ENCODE measurements at places on chromosomes 3 and 15.

GRCh38 chr3:149174901-149175300 is 45.5 kb downstream of the HPS3 start:
- DNase-seq, result no peak

DNA sequence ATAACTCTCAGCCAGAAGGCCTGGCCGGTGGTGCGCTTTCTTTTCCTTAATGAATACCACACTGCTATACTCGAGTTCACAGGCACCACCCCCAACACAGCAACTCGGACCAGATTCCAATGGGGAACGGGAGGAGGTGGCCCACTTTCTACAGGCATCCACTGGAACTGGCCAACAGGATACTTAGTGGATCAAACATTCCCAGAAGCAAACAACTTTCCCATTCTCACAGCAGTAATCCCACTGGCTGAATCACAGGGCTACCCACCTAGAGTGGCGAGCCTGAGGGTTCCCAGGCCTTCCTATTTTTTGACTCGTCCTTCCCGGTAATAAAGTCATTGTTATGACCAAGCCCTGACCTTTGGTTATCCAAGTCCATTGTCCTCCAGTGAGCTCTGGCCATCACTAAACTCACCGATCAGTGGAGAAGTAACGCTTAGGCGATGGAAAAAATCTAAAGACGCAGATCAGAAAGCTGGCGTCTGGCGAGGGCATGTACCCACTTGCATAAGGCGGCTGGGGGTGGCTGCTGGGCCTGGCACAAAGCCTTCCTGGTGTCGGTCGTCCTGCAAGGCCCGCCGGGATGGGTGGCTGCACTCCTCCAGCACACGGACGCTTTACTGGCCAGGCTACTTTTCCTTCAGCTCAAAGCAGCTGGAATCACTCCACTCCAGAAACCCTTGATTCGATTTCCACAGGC is 1.2 kb downstream of the EOGT start:
- DNase-seq, result no peak

DNA sequence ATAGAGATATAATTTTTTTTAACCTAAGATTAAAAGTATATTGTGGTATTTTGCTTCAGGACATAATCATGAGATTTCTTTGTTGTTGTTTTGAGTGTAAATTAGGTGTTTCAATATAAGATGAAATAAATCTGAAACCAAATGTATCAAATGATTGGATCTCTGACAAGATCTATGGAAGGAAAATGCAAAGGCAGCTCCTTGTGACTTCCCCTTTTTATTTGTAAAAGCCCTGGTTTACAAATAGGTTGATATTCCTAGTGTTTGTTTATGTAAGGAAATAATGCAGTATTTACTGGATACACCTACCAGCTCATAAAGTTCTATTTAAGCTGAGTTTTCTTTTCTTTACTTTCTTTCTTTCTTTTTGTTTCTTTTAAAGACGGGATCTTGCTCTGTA is 35.9 kb downstream of the STT3B start:
- no peak for DNase-seq

- no peak for DNase-seq
Observed at GRCh38 chr3:159654183-159655134, 334.2 kb upstream of the IL12A start.

GRCh38 chr15:28456476-28457395 is 76.0 kb downstream of the GOLGA8G start:
- no peak for DNase-seq

DNA sequence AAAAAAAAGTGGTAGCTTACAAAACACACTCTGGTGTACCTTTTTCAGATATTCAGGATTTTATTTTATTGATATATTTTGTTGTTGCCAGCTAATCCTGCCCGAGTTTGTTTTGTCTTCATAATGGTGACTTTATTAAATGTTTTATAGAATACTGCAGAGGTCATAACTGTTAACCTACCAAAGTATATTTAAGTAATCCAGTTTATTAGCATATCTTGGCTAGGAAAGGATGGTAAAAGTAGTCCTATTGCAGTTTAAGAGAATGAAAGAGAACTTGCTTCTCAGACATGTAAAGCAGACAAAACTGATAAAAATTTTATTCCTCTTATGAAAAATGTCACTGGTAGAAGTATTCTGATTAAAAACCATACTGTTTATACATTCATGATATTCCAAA is 59.2 kb upstream of the IGSF10 start:
- no peak for DNase-seq

- DNase-seq, result no peak
Observed at GRCh38 chr15:69415381-69415780, 1.2 kb downstream of the KIF23 start.

GRCh38 chr15:63107895-63108546 is 13.6 kb upstream of the LACTB start:
- no peak for DNase-seq

GRCh38 chr3:64827431-64827830 is 139.6 kb upstream of the ADAMTS9 start:
- DNase-seq, result no peak

DNA sequence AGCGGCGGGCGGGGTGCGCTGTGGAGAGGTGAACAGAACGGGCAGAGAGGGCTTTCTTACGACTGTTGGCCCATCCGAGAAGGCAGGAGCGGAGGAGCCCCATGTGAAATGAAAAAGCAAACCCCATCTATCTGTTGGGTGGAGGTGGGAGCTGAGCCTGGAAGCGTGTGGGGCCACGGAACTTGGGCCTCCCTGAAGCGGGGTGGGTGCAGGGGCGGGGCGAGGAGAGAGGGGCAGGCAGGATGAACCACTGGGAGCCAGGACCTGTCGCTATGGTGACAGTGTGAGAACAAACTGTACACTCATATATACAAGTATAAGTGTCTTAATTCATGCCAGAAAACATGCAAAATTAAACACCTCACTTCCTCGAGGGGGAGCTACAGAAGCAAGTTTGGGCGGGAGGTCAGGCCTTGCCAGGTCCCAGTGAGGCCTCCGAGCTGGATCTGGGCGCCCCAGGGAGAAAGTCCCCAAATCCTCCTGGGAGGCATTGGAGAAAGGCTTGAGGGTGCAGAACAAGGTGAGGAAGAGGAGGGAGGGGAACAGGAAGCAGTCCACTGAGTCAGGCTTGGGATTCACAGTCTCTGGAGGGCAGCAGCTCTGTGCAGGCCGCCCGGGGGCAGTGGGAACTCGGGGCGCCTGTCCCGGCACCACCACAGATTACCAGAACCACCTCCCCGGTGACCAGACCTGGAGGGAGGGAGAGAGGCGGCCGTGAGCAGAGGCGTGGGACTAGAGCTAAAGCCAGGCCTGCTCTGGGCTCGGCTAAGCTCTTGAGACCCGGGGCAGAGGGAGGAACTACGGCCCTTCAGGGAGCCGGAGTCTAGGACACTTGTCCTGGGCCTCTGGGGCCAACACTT is 34.8 kb downstream of the RBPMS2 start:
- DNase-seq, result no peak

- no peak for DNase-seq
Observed at GRCh38 chr3:56857178-56857577, 55.4 kb upstream of the ARHGEF3 start.

- no peak for DNase-seq
Observed at GRCh38 chr15:40055576-40056293, 16.8 kb upstream of the SRP14 start.

- DNase-seq, result no peak
Observed at GRCh38 chr15:73156431-73157191, 104.3 kb downstream of the NEO1 start.
